ENCODE measurements at places on chromosomes 3 and 15.
A peak's percentile ranks its signal among the peaks of the same experiment; 100 is the strongest.

GRCh38 chr3:36678216-36679013, 85.9 kb downstream of the DCLK3 start:
- peak; percentile 78 for DNase-seq

DNA sequence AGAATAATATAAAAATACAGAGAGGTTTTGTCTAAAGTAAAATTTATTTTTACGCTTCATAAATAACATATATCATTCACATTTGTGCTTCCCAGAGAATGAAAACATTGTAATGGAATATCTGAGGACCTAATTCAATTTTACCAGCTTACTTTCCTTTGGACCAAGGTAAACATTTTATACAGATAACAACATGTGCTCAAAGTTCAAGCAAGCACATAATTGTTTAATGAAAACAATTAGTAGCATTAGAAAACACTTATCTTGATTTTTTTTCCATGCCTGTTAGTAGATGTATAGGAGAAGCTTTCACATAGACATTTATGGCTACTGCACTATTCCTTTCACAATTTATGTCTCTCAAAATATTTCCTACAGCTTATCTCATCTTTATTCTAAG, 400.0 kb downstream of the ZIC1 start:
- no peak for DNase-seq

GRCh38 chr3:119413603-119414280, 49.7 kb downstream of the TMEM39A start:
- DNase-seq = no peak

- no peak for DNase-seq
Measured at GRCh38 chr15:74315626-74316025, 51.8 kb downstream of the CYP11A1 start.

DNA sequence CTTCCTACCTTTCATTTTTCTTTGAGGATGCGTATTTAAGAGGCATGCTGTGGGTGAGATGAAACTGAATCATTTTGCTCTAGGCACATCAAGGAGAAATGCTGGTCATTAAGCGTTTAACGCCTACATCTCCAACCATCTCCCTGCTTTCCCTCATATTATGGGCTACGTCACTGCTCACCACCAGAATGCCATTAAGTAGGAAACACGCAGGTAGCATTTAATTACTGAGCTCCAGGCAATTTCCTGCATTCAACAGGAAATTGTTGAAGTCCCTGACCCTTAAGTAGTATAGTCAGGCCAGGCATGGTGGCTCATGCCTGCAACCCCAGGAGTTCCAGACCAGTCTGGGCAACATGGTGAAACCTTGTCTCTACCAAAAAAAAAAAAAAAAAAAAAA, 66.1 kb downstream of the CHSY1 start:
- DNase-seq = no peak

DNA sequence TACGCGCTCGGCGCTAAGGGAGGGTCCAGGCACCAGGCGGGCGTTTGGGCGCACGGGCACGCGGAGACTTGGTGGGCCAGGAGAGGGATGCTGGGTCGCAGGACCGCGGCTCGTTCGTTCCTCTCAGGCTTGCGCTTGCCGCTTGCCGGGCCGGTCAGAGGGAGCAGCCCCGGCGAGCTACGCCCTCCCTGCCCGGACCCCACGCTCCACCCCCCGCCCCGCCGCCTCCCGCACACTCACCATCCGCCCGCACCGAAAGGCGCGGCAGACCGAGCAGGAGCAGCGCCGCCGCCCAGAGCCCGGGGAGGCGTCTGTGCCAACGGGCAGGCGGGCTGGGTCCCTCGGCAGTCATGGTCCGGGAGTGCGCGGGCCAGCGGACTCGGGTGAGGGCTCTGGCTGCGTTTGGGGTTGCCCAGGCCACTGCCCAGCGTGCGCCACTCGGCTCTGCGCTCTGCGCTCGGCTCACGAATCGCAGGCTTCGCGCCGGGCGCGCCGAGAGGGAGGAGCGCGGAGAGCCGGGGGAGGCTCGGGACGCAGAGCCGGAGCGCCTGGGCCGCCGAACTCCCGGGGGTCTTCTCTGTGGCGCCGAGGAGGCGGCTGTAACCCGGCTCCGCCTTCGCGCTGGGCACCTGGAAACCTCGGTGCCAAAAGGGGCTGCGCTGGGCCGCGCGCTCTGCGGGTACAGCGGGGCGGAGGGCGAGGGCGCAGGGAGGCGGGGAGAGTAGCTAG, at the start of gene SUSD5:
TSS of gene SUSD5 (minus strand) at position 365 of the 729 bp plus-strand sequence. CDS start at position 352, 13 bp downstream.
- DNase-seq = peak; percentile 58

DNA sequence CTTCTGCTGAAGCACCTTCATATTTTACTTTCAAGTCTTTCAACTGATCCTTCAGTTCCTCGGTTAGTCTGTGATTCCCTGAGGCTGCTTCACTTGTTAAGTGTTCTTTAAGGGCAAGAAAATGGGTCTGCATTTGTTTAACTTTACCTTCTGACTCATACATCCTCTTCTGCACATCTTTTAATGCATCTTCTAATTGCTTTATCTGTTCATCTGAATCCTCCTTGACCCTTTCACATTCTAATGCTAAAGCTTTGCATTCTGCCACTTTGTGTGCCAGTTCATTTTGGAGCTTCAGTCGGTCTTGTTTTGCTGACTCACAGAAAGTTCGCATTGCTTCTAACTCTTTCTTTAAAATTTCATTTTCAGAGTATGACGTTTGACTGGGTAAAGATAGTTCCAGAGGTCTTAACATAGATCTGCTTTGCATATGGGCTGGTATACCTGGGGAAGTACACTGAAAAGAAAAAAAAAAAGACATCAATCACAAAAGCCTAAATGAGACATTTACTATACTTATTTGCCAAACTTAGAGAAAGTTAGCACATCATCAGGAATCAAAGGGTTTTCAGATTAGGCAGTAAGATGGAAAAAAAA, 94.3 kb downstream of the UACA start:
- DNase-seq = peak; percentile 61

Measured in EH (cell line).